ENCODE measurements at places on chromosomes 3 and 15. TPM values are rescaled to one million over a fixed set of nuclear protein-coding genes. Genes with fewer than 3 reads are reported as not detected.

- no peak for DNase-seq
Observed at GRCh38 chr3:31232055-31233025, 300.4 kb upstream of the STT3B start.

DNA sequence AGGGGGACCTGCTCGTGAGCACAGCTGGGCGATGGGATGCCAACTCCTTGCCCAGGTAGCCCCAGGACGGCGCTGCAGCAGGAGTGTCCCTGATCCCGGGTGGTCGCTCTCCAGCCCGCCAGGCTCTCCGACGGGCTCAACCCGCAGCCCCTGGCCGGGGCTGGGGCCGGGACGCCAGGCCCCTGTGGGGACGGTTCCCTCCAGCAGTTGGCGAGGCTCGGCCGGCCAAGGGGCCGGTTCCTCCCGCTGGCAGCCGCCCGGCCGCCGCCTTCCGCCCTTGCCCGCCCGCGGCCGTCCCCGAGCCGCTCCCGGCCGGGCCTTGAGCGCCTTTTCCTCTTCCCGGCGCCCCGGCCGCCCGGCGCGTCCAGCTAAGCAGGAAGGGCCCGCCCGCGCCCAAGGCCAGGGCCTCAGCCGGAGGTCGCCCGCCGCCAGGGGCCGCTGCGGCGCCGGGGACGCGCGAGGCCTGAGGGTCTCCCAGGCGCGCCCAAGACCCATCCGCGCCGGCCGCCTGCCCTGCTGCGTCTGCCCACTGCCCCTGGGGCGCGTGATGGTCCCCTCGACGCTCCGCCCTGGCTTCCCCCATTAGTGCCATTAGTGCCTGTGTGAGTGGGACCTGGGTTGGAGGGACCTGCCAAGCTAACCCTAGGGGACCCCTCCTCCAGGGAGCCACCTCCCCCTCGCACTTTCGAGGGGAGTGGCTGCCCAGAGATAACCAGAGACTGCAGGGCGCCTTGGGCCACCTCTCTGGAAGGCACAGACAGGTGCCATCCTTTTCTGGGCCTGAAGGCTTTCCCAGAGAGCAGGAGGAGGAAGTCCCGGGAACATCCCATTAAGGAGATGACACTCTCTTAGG lies 106.4 kb downstream of the FBLN2 start:
- DNase-seq = peak; percentile 57

The ST8SIA2 gene
- total RNA-seq = not detected

The MYO5C gene
- total RNA-seq = 0.56 TPM

The NPAP1 gene
- total RNA-seq = not detected

Measured in activated naive CD8-positive, alpha-beta T cell treated with anti-CD3 and anti-CD28 coated beads for 36 hours (primary cell).